ENCODE measurements at places on chromosomes 3 and 15.

DNA sequence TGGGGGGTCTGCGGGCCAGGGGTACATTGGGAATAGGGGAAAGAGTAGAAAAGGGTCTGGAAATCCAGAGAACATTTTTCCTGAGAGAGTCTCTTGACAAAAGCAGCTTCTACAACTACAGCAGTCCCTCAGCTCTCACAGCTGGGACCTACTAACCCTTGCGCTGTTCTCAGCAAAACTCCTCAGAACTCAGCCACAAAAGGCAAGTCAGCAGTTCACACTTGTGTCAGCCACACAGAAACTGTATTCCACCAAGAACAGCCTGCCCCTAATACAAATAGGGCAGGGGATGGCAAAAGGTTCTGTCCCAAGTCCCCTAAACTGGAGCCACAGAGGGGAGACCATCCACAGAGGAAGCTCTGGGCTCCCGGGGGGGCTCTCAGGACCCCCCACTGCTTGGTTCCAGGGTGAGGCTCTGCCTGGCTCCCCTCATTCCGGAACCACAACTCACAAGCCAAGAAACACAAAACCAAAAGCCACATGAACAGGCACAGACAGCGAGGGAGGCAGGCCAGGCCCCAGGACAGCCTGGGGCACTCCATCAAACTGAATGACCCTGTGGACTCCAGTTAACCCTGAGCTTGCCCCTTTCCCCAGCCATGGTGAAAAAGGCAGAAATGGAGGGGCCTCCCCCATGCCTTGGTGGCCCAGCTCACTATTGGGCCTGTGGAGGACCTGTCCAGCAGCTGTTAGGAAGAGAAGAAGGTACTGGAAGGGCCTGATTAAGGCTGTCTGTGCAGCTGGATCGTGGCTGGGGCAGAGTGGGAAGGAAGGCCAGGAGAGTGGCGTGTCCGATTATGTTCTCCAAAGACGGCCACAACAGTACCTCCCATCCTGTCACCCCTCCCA is 162.0 kb downstream of the CHSY1 start:
- no peak for DNase-seq

DNA sequence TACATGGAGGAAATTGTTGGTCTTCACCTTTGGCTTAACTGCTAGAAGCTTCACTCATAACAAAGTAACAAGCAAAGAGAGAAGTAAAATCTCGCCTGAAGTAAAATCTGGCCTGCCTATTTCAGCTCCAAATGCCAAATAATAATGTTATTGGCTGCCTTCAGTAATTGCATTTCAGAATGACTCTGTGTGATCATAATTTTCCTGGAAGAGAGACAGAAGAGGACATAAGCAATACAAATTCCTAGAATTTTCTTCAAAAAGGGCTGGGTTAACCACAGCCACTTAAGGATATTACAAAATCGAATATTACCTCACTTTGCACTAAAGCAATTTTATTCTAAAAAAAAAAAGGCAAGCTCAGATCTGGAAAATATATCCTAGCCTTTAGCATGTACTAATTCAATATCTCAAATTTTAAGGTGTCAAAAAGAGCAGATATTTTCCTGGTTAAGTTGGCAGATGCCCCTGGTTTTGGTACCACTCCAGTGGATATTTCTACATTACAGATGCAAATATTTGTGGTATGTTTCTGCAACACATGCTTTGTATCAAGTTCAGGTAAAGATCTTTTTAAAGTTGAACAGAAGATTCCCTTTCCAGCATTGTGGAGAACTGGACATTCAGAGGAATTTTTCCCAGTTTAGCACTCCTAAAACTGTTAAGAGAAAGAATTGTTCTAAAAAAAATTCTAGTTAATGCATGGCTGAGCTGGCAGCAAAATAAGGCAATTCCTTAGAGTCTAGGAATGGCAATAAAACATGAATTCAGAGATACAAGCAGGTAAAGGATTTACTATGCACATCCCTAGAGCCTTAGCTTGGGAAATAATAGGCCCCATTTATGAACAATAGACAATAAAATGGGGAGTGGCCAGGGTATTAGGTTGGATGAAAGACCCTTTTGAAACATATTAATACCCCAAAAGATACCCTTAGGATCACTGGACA is 116.7 kb downstream of the STAC start:
- no peak for DNase-seq

DNA sequence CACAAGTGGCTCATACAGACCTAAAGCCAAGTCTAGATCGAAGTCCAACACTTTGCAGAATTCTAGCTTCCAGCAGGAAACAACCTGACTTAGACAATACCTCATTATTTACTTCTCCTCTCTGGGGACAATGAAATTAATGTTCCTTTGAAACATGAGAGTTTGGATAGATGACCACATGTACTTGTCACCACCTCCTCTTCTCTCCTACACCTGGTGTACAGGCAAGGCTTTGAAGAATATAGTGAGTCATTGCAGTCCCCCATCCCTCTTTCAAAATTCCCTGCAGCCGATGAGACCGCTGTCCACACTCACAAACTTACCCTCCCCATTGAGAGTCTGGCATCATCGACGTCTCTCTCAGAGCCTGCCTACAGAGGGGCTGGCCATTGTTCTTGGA is 189.0 kb upstream of the HES1 start:
- DNase-seq, result no peak

DNA sequence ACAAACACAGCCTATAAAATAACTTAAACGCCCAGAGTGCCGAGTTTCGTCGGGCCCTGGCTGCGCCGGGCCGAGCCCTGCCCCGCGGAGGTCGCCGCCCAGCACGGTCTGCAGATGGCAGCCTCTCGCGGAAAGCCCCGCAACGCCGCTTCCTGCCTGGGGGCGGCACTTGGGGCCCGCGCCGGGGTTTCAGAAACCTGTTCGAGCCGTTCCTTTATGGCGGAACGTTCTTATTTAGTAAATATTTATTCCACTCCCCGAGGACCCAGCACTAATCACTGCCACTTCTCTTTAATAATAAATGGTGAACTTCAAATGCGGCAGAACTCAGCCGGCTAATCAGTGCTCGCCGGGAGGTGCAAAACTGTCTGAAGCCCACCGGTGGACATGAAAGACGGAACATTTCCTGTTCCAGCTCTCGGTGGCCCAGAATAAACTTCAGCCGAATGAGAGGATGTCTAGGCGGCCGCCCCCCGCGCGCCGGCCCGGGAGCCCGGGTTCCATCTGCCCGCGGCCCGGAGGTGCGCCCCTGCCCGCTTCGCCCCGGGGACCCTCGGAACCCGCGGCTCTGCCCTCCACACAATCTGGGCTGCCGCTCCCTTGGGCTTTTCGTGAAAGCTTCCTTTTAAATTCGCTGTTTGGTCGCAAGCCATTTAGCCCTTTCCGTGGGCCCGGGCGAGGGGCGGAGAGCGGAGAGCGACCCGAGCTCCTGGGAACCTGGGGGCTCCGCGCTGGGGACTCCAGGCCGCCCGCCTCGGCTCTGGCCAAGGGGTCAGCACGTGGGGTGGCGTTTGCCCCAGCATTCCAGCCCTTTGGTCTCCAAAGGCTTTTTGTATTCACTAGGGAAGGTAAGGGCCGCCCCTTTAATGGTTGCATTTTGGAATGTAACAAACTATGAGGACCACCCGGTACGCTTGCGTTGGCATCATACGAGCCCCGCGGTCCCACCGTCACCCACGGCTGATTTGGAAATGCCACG is 110.8 kb upstream of the ATP11B start:
- peak; percentile 54 for DNase-seq

- no peak for DNase-seq
Measured at GRCh38 chr3:169615833-169616232, 47.7 kb downstream of the MECOM start.

DNA sequence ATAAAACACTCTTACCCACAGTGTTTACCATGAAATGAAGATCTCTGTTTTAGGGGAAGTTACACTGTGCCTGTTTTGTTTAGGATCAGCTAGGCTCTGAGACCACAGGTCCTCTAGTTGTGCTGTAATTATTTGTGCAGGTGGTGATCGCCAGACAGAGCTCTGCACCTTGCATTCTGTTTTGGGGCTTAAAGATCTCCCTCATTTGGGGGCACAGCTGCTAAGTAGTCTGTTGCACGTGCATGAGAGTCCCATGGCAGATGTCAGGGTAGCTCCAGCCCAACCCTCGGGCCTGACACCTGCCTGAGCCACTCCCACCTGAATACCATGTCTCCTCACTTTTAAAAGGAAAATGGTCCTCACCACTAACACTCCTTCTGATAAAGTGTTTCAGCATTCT is 12.4 kb downstream of the C3orf20 start:
- no peak for DNase-seq
